ENCODE measurements at places on chromosomes 12 and 14. TPM values are rescaled to one million over a fixed set of nuclear protein-coding genes. Genes with fewer than 3 reads are reported as not detected.

ZFHX2 gene
- 0.66 TPM for total RNA-seq

GDF3 gene
- total RNA-seq: not detected

APOLD1 gene
- total RNA-seq: 2.6 TPM

NEUROD4 gene
- total RNA-seq: not detected

KRT82 gene
- not detected for total RNA-seq

STXBP6 gene
- total RNA-seq: 6.1 TPM

TC2N gene
- 0.29 TPM for total RNA-seq

ITGB7 gene
- 0.44 TPM for total RNA-seq

KRT84 gene
- total RNA-seq: not detected

POLE2 gene
- 21.2 TPM for total RNA-seq

IKBIP gene
- 70.5 TPM for total RNA-seq

LALBA gene
- total RNA-seq: not detected

CLEC6A gene
- not detected for total RNA-seq

PTCSC3 gene
- total RNA-seq: not detected

ASB2 gene
- total RNA-seq: 0.50 TPM

OSBPL8 gene
- 105 TPM for total RNA-seq

CELA1 gene
- total RNA-seq: not detected

KRT77 gene
- total RNA-seq: not detected

SYCP3 gene
- total RNA-seq: not detected

MYF6 gene
- total RNA-seq: not detected

KCNC2 gene
- not detected for total RNA-seq

FERMT2 gene
- total RNA-seq: 94.3 TPM

BLTP3B gene
- 45.5 TPM for total RNA-seq

CPNE6 gene
- total RNA-seq: not detected

KRT72 gene
- not detected for total RNA-seq
